Bronchial epithelial cell (primary cell): ENCODE measurements at places on chromosomes 7 and 10. TPM values are rescaled to one million over a fixed set of nuclear protein-coding genes. Genes with fewer than 3 reads are reported as not detected.

Gene PLEKHS1
- not detected in 2 replicates for total RNA-seq

Gene SPDYE6
- total RNA-seq = under 0.01 TPM in 1 of 2 replicates, not detected in the other

Gene ZNF800
- total RNA-seq = 13.6 and 14.5 TPM in 2 replicates

Gene SLC18A3
- not detected in 2 replicates for total RNA-seq

Gene CYP17A1
- not detected in 2 replicates for total RNA-seq

Gene ARMC3
- under 0.01 TPM in 1 of 2 replicates, not detected in the other for total RNA-seq

Gene HDAC9
- 12.1 and 18.9 TPM in 2 replicates for total RNA-seq

Gene CYP3A5
- 3.7 and 30.2 TPM in 2 replicates for total RNA-seq

Gene CALML5
- 0.79 and 4.4 TPM in 2 replicates for total RNA-seq

Gene CNPY1
- not detected in 2 replicates for total RNA-seq

Gene FEZF1
- not detected in 2 replicates for total RNA-seq

Gene AGR3
- total RNA-seq = not detected in 2 replicates

Gene SHOC2
- 30.3 and 52.9 TPM in 2 replicates for total RNA-seq

Gene FAM25A
- 4.7 and 30.6 TPM in 2 replicates for total RNA-seq

Gene UNCX
- total RNA-seq = not detected in 2 replicates

Gene COMMD3
- 32.9 and 37.3 TPM in 2 replicates for total RNA-seq

Gene TUBB8
- total RNA-seq = not detected in 2 replicates

Gene PPP1R3C
- 17.4 and 39.8 TPM in 2 replicates for total RNA-seq

Gene GIMAP7
- not detected in 2 replicates for total RNA-seq

Gene SKIDA1
- total RNA-seq = under 0.01 and 0.13 TPM in 2 replicates

Gene NEUROD6
- not detected in 2 replicates for total RNA-seq

Gene ERVW-1
- not detected in 2 replicates for total RNA-seq

Gene OR2A12
- not detected in 2 replicates for total RNA-seq

Gene LZTS2
- 30.0 and 36.5 TPM in 2 replicates for total RNA-seq

Gene DRGX
- total RNA-seq = not detected in 2 replicates

Gene GIMAP6
- total RNA-seq = not detected in 2 replicates

Gene SLC29A4
- 8.3 and 9.5 TPM in 2 replicates for total RNA-seq

Gene ITPRID1
- total RNA-seq = not detected in 2 replicates

Gene SHTN1
- total RNA-seq = 2.1 and 3.1 TPM in 2 replicates

Gene PIP
- total RNA-seq = not detected in 2 replicates

Gene RADIL
- under 0.01 TPM in 1 of 2 replicates, not detected in the other for total RNA-seq

Gene EFCAB10
- total RNA-seq = 0.51 and 0.53 TPM in 2 replicates

Gene ADCYAP1R1
- total RNA-seq = not detected in 2 replicates

Gene TMEM213
- not detected in 2 replicates for total RNA-seq

Gene CYP3A4
- total RNA-seq = 0.26 TPM in 1 of 2 replicates, not detected in the other

Gene VPS50
- 26.1 and 33.4 TPM in 2 replicates for total RNA-seq

Gene LDB3
- under 0.01 TPM in 1 of 2 replicates, not detected in the other for total RNA-seq

Gene SERPINE1
- 20.6 and 54.2 TPM in 2 replicates for total RNA-seq
